ENCODE measurements at places on chromosomes 4 and X.
A peak's percentile ranks its signal among the peaks of the same experiment; 100 is the strongest.

GRCh38 chr4:36142504-36142903 is 101.8 kb downstream of the ARAP2 start:
- no peak for DNase-seq

GRCh38 chr4:181796502-181796901 is 446.7 kb upstream of the TENM3 start:
- no peak for DNase-seq

- no peak for DNase-seq
Measured at GRCh38 chrX:31265383-31265782, 193.5 kb upstream of the FTHL17 start.

DNA sequence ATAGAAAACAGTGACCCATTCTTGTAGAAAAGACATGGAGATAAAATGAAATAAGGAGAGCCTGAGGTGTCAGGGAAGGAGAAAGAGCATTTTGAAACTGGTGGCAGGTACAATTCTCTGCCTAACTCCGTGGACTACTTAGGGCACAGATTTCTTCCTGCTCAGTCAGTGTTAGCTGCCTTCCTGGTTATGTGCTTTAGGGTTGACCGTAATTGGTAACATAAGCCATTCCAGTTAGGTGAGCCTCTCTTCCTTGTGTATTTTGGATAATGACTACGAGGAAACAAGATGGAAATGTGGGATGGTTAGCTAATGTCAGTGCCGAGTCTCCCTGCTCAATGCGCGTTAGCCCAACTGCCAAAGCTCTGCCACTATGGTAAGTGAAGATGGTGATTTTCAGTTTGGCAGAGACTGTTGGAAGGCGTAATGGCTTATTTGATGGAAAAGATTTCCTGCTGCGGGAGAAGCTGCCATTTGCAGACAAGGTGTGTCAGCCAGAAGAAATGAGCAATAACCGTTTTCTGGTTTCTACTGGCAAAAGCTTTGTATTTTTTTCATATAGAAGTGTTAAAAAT is 174.1 kb downstream of the CBR4 start:
- no peak for DNase-seq

DNA sequence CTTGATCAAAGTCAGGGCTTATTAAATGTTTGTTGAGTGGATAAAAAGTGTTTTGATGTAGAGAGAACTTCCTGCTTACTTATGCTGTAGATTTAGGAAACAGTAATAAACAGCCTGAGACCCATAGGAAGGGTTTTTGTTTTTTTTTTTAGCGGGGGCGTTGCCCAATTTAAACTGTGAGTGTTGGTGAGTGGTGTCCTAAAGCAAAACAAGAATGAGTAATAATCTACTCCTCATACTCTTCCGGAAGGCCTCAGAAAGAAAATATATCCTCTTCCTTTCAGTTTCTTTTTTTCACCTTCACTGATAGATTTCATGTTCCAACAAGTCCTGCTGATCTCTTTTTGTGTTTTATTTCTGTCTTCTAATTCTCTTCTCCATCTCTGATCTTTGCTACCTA is 104.4 kb upstream of the SCML1 start:
- DNase-seq = no peak

- DNase-seq = no peak
Measured at GRCh38 chr4:15162046-15162445, 159.8 kb downstream of the CPEB2 start.

DNA sequence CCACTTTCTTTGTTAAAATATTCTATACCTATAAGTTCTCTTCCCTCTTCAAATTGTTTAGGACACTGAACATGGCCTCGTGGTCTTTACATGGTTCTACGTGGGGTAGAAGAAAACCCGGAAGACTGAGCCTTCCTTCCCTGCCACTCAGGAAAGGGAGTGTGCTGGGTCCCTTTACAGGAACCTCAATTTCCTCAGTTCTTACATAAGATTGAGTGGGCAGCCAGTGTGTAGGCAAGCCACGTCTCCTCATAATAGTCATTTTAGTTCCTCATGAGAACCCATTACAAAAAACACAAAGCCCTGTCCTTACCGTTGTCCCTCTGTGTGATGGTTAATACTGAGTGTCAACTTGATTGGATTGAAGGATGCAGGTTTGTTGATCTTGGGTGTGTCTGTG is 28.7 kb upstream of the SMIM10L2A start:
- no peak for DNase-seq

- DNase-seq = no peak
Measured at GRCh38 chr4:89171176-89171805, 60.0 kb downstream of the TIGD2 start.

GRCh38 chr4:22031423-22031822 is 82.9 kb upstream of the KCNIP4 start:
- DNase-seq = no peak

DNA sequence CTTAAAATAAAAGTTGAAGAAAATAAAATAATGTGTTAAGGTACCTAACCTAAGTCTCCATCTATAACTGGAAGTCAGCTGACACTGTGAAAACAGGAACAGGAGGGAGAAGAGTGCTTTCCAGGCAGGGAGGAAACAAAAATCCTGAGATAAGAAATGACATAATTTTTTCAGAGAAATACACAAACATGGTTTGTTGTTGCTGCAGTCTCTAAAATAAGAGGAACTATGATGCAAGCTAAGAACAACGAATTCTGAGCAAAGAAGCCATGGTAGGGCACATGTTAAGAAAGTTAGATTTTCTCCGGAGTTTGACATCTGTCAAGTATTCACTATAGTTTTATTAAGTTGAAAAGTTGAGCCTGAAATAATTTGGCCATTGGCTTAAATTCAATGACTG is 26.9 kb downstream of the PAPSS1 start:
- DNase-seq = no peak

GRCh38 chr4:185128272-185129119 is 14.6 kb upstream of the SLC25A4 start:
- DNase-seq = peak; percentile 68

- DNase-seq = no peak
Measured at GRCh38 chr4:183906489-183906738, 1.3 kb downstream of the STOX2 start.

DNA sequence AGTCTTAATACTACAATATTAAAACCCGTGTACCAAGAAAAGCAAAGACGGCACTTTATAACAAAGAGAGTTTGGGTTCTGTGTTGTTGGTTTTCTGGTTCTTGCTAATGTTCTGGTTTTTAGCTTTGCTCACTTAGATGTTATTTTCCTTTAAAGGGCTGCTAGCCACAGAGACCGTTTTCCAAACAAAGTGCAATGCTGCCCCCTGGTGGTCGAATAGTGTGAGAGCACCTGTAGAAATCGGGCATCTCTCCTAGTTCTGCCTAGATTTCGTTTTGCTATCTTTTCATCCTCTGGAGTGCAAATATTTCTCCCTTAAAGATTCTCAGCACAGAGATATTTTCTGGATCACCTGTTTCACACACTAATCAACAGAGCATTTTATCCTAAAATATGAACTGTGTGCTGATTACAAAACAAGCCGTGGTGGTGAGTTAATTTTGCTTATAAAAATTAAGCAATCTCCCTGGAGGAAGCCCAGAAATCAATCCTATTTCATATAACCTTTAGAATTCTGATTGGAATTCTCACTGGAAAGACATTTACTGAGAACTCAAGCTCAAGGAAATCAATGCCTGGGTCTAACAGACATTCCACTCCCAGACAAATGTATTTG is 334.5 kb upstream of the NOCT start:
- peak; percentile 56 for DNase-seq

GRCh38 chr4:165331359-165331758 is 3.9 kb downstream of the MSMO1 start:
- DNase-seq = no peak

DNA sequence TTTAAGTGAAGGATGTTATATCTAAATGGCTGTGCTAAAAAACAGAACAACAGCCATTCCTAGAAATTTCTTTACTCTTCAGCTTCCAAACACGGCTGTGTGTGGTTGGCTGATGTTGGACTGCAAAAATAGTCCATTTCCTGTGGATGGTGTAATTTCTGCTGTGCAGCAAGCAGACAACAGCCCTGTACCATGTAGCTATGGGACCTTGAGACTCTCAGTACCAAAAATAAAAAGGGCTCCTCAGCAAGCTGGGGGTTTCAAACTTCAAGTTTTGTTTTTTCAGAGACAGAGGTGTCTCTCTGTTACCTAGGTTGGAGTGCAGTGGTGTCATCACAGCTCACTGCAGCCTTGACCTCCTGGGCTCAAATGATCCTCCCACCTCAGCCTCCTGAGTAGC is 18.1 kb downstream of the CD40LG start:
- DNase-seq = no peak

- no peak for DNase-seq
Measured at GRCh38 chr4:117428536-117428935, 343.2 kb upstream of the TRAM1L1 start.

- no peak for DNase-seq
Measured at GRCh38 chr4:67092351-67092750, 453.0 kb downstream of the CENPC start.
